ENCODE measurements at places on chromosomes 16 and 17.

DNA sequence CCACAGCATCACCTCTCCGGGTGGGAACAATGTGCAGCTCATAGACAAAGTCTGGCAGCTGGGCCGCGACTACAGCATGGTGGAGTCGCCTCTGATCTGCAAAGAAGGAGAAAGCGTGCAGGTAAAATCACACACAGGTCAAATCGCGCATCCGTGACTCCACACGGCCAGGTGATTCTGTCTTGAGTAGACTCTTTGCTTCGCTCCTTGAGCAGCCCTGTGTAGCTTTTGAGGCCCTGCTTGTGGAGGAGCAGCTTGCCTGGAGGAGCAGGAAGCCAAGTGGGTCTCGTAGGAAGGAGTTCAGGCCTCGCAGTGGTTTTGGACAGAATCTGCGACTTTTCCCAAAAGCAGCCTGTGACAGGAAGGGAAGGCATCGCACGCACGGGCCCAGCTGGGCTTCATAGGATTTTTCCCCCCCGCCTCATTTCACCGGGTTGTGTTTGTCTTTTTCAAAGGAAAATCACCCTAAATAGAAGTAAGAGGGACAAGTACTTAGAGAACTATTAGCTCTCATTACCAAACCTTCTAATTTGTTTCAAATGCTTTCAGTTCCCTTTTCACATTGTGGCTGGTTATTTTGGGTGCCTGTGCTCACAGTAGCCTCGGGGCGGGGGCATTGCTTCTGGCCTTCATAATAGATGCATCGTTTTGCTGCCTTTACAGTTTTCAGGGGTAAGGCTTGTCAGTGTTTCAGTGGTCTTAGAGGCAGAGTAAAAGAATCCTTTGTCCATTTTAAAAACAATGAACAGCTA is 71.5 kb downstream of the SEC14L1 start:
- DNase-seq: no peak

DNA sequence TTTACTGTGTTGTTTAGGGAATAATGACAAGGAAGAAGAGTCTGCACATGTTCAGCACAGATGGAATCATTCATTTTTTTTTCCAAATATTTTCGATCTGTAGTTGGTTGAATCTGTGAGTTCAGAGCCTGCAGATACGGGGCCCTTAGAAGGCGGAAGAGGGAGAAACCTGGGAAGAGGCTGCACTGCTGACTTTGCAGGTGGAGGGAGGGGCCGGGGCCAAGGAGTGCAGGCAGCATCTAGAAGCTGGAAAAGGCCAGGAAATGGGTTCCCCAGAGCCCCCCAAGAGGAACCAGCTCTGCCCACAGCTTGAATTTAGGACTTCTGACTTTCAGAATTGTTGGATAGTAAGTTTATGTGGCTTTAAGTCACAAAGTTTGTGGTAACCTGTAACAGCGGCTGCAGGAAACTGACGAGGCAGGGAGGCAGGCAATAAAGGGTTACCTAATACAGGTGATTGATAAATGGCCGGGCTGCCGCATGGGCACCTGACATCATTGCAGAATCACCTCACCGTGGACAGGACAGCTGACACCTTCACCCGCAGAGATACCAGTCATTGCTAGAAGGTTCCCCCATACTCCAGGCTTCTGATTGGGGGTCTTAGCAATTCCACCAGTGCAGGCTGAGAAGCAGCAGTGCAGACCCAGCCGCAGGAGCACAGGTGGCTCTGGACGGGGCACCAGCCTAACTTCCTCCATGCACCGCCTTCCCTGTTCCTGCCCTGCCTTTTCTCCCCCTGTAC is 181.3 kb downstream of the IRF8 start:
- no peak for DNase-seq

DNA sequence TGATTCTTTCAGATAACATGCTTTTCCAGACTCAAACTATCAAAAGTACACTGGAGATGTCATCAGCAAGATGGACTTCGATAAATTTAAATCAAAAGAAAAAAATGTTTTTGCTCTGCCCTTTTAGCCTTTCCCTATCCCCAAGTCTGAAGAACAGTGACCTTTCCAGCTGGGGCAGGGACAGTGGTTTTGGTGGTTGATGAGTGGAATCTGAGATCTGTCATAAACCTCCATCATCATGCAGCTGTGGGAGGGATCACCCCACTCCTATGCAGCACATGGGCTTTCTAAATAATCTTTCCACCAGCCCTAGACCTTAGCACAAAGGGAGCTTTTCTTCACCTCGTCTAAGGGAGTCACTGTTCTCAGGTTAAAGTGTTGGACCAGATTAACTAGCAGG is 869.5 kb upstream of the SOX9 start:
- DNase-seq: no peak

- no peak for DNase-seq
Observed at GRCh38 chr17:82318169-82318498, 726 bp upstream of the CD7 start.

- no peak for DNase-seq
Observed at GRCh38 chr16:31224092-31224955, 7.4 kb upstream of the PYDC1 start.

DNA sequence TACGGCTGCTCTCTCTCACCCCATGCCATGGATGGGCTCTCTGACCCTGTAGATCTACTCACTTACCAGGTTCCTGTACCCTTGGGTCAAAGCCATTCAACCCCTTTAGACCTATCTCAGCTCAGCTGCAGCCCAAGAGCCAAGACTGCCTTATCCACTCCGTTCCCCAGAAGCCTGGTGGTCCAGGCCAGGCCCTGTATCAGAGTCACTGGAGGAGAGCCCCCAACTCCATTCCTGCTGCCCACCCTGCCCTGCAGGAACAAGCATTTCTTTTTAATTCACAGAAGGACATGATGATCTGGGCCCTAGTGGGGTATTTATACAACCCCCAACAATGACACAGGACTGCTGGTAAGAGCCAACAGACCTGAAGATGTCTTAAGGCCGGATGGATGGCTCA is 76.8 kb downstream of the AIPL1 start:
- no peak for DNase-seq

- no peak for DNase-seq
Observed at GRCh38 chr17:42748908-42749798, 4.3 kb upstream of the EZH1 start.

DNA sequence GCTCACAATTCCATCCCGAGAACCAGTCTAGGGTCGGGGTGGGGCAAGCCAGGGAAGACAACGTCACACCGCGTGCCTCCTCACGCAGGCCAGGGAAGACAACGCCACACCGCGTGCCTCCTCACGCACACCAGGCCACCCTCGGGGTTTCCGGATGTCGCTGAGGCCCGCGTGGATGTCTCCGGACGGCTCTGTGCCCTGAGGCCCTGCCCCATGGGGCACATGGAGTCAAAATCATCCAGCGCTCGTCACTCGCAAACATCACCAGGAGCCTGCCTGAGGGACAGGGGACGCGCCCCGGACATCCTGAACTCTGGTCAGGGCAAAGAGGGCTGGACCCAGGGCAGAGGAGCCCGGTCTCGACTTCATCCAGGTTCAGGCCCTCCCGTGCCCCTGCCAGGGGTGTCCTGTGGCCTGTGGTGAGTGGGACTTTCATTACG is 3.7 kb downstream of the TMEM204 start:
- no peak for DNase-seq

DNA sequence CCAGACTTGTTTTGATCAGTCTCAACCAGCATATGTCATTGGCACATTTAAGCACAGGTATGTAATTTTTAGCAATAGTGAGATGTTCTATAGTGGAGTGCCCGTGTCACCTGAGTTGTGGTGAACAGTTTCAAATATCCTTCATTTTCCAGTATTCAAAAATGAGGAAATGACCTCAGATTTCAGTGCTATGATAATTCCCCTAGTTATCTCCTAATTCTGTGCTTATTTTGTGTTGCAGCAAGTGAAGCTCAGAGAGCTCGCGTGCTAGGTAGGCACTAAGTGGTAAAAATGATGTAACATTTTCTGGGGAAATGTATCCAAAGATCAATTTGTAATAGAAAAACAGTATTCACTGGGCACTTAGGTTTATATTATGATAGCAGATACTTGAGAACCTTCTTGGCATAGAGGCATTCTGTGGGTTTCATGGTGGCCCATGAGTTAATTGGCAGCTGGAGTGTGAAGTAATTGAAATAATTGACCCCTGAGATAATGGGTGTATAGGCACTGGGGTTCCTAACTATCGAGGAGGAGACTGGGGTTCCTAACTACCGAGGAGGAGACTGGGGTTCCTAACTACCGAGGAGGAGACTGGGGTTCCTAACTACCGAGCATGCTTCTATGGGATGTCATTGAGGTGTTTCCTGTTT is 159.1 kb downstream of the PRKCA start:
- DNase-seq: no peak

GRCh38 chr16:65178151-65178550 is 56.3 kb upstream of the CDH11 start:
- no peak for DNase-seq

DNA sequence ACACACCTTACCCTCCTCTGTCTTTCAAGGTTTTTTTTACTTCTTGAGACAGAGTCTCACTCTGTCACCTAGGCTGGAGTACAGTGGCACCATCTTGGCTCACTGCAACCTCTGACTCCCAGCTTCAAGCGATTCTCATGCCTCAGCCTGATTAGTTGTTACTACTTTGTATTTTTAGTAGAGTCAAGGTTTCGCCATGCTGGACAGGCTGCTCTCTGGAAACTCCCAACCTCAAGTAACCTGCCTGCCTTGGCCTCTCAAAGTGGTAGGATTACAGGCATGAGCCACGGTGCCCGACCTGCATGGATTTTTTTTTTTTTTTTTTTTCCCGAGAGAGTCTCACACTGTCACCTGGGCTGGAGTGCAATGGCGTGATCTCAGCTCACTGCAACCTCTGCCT is 273.2 kb downstream of the RBFOX1 start:
- no peak for DNase-seq

GRCh38 chr16:49003992-49004391 is 277.6 kb downstream of the CBLN1 start:
- no peak for DNase-seq
